SW 1271 (cell line): ENCODE measurements at places on chromosomes 3 and 15.

GRCh38 chr3:105538483-105538882, 171.8 kb downstream of the ALCAM start:
- no peak for DNase-seq

GRCh38 chr15:74399511-74400312, 32.3 kb upstream of the CYP11A1 start:
- no peak for DNase-seq

GRCh38 chr15:71083349-71083748, 31.9 kb upstream of the THSD4 start:
- DNase-seq: no peak

- no peak for DNase-seq
Measured at GRCh38 chr3:37594873-37595783, 266.6 kb upstream of the CTDSPL start.
